ENCODE measurements at places on chromosomes 4 and X. TPM values are rescaled to one million over a fixed set of nuclear protein-coding genes. Genes with fewer than 3 reads are reported as not detected.

The ADH4 gene
- total RNA-seq: not detected

The DUSP9 gene
- total RNA-seq: not detected

The SSX2 gene
- not detected for total RNA-seq

DNA sequence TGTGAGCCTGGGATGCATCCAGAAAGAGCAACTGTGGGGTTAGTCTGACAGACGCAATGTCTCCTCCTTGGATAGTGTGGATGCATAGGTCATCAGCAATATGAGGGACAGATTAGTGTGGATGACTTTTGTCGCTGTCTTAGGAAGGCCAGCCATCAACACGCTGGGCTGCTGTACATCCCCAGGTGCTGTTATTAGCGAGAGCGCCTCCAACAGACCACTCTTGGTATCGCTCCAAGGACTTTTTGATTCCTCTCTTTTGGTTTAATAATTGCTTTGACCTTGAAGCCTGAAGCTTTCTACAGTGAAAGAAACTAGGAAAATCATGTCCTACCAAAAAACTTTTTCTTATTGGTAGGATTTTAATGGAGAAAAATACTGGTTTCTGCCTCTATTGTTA is 76.7 kb downstream of the TMEM131L start:
- no peak overlapping the region for H3K27ac ChIP-seq
- DNase-seq: no peak
- no peaks in the 10 kb centered on the region for H3K36me3 ChIP-seq
- H3K4me1 ChIP-seq: peaks cover 62% of the 10 kb centered on the region
- H3K27me3 ChIP-seq: no peaks in the 10 kb centered on the region

The ENPEP gene
- 3.5 TPM for total RNA-seq

GRCh38 chr4:143254491-143255226 is 69.9 kb downstream of the USP38 start:
- H3K36me3 ChIP-seq: no peaks in the 10 kb centered on the region
- H3K27me3 ChIP-seq: no peaks in the 10 kb centered on the region
- no peak for DNase-seq
- H3K4me1 ChIP-seq: peaks cover 4% of the 10 kb centered on the region

The SLIT2 gene
- 6.0 TPM for total RNA-seq

GRCh38 chr4:71713611-71714203 is 70.2 kb downstream of the GC start:
- no peak for DNase-seq
- H3K4me1 ChIP-seq: no peaks in the 10 kb centered on the region
- no peak overlapping the region for H3K4me3 ChIP-seq
- no peak overlapping the region for H3K27ac ChIP-seq

Measured in left ventricle myocardium inferior (tissue), 1 donor.